ENCODE measurements at places on chromosomes 11 and 22.

DNA sequence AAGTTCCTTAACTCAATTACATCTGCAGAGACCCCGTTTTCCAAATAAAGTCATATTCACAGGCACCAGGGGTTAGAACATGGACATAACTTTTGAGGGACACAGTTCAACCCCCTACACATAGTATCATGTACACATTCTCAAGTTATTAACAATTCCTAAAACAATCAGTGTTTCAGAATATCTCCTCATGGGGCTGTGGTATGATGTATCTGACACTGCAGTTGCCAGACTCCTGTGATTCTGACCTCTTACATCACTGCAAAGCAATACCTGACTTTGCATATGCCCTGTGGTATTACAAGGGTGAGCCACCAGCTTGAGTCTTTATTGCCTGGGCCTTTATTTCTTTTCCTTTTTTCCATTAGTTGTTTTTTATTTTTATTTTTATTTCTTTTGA is 141.7 kb downstream of the COMMD9 start:
- no peak for DNase-seq

- no peak for DNase-seq
These were observed 346.0 kb downstream of the MN1 start for GRCh38 chr22:27455526-27455925.

GRCh38 chr11:134596404-134596803 is 184.4 kb upstream of the B3GAT1 start:
- no peak for DNase-seq

DNA sequence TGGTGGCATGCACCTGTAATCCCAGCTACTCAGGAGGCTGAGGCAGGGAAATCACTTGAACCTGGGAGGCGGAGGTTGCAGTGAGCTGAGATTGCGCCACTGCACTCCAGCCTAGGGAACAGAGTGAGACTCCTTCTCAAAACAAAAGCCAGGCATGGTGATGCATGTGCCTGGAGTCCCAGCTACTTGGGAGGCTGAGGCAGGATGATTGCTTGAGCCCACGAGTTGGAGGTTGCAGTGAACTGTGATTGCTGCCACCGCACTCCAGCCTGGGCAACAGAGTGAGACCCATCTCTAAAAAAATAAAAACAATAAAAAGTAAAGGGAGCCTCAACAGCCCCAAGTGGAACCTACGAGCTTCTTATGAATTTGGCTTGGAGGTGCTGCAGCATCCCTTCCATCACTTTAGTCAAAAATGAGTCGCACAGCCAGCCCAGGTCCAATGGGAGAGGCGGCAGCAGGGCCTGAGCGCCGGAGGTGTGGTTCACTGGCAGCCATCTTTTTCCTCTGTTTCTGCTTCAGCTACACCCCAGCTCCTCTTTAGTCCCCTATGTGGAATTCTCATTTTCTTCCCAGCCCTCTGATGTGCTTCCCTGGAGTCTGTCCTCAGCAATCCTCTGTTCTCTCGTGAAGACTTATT is 29.2 kb upstream of the GCAT start:
- DNase-seq = no peak

DNA sequence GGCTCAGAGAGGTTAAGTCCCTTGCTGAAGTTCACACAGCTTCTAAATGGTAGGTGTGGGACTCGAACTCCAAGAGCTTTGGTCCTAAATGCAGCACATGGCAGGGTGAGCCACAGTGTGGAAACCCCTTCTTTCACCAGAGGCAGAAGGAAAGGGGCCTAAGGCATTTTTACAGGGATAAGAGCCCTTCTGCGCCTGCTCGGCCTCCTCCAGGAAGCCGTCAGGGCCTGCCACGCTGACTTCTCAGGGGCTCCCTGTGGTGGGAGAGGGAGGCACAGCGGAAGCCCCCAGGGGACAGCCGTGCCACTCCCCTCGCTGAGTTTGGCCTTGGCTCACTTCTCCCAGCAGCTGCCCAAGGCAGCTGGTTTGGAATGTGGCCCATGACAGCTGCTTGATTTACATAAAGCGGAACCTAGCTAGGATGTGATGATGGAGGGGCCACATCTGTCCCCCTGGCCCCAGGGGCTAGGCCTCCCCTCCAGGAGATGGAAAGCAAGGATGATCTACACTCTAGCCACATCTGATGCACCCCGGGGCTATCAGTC is 35.4 kb downstream of the CD82 start:
- DNase-seq = no peak

DNA sequence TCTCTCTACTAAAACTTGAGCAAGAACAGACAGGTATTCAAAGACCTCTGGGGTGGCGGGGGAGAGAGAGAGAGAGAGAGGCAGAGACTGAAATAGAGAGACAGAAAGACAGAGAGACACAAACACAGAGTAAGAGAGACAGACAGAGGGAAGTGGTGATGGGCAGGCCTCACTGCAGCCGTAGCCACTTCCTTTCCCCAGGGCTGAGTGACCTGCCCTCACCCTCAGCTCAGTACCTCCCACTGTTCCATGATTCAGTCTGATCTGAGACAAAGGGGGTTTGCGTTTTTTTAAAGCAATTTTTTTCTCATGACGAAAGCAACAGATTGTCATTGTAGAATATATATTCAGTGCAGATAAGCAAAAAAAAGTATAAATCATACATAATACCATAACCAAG is 607.9 kb upstream of the B3GAT1 start:
- no peak for DNase-seq

- no peak for DNase-seq
These were observed 346.4 kb upstream of the ARHGAP42 start for GRCh38 chr11:100340466-100341319.

GRCh38 chr22:47290706-47291430 is 528.4 kb downstream of the TBC1D22A start:
- DNase-seq = no peak

DNA sequence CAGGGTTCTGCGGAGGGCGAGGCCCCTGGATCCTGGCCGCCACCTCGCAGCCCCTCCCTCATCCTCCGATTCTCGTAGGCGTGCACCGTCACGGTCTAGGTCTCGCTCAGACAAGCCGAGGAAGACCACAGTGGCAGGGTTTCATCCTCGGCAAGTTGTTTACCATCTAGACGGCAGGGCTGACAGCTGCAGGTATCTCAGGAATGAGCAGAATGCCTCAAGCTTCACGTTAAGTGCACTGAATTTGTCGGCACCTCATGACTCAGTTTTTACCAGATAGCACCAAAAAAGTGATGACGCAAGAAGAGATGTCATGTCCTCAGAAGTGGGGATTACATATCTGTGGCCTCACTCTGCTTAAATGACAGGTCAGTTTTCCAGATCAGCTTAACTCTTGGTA is 35.1 kb downstream of the WT1 start:
- DNase-seq = no peak

GRCh38 chr11:93591247-93591898 is 48.2 kb upstream of the SMCO4 start:
- no peak for DNase-seq

GRCh38 chr22:35597692-35598395 is 19.3 kb downstream of the MB start:
- no peak for DNase-seq

- no peak for DNase-seq
These were observed 222.0 kb downstream of the DBX1 start for GRCh38 chr11:19938169-19938856.

DNA sequence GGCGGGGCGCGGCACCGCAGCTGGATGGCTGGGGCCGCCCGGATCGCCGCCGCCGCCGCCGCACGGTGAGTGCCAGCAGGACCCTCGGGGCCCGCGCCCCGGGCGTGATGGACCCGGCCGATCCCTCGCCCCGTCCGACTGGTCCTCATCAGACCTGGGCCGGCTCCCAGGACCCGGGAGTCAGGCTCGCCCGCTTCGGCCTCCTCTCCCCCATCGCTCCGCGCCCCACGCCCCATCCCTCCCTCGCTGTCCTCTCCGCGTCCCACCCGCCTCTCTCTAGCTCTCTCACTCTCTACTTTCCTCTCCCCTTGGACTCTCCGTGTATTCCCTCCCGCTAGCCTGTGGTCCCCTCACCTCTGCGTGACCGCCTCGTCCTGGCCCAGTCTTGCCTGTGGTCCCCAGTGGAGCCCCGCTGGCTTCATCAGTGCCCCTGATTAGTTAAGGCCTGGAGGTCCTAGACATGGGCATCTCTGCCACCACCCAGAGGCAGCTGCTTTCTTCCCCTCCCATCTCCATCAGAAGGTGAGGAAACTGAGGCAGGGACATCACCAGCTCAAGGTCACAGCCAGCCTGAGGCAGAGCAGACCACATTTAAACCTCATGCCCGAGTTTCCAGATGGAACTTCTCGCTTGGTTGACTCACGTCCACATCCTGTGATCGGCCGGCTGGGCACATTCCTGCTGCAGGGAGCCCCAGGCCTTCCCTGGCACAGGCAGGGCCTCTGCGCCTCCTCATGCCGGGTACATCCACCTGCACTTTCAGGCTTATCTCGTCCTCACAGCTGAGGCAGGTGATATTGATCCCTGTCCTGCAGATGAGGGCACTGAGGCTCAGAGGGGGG is 429 bp downstream of the SLC39A13 start:
- DNase-seq = no peak

DNA sequence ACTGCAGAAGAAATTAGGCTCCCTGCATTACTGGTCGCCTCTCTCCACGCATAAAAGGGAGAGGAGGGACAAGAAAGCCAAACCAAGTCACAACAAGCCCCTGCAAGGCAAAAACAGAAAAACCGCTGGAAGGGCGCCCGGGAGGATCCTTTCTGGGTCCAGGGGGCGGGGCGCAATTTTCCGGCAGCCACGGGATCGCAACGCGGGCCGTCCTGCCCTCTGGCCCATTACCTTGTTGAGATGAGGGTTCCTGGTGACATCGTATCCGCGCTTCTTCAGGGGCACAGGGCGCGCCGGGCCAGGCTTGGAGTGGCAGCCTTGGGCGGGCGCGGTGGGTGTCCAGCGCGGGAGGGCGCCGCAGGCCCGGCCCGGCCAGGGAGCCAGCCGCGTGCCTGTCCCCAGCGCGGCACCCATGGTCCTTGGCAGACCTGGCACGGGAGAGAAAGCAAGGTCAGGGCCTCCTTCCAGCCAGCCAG is 847 bp downstream of the ME3 start:
- DNase-seq = no peak

DNA sequence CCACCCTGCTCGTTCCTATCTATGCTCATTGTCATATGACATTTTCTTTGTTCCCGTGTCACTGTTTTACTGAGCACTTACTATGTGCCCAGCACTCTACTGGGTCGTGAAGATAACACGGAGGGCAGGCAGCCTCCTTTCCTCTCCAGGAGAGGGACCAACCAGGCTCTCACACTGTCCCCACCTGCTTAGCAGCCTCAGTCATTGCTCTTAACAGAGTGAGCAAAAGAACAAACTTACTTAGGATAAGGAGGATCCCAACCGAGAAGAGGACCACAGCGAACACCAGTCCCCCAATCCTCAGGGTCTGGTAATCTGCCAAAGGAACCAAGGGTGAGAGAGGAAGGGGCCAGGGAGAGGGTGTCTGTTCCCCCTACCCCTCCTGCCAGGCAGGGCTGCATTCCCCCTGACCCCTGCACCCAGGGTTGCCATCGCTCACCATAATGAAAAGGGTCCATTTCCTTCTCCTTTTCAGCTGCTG is 17.0 kb upstream of the FXYD2 start:
- no peak for DNase-seq

GRCh38 chr11:83866655-83867054 is 580.5 kb upstream of the CCDC90B start:
- no peak for DNase-seq

DNA sequence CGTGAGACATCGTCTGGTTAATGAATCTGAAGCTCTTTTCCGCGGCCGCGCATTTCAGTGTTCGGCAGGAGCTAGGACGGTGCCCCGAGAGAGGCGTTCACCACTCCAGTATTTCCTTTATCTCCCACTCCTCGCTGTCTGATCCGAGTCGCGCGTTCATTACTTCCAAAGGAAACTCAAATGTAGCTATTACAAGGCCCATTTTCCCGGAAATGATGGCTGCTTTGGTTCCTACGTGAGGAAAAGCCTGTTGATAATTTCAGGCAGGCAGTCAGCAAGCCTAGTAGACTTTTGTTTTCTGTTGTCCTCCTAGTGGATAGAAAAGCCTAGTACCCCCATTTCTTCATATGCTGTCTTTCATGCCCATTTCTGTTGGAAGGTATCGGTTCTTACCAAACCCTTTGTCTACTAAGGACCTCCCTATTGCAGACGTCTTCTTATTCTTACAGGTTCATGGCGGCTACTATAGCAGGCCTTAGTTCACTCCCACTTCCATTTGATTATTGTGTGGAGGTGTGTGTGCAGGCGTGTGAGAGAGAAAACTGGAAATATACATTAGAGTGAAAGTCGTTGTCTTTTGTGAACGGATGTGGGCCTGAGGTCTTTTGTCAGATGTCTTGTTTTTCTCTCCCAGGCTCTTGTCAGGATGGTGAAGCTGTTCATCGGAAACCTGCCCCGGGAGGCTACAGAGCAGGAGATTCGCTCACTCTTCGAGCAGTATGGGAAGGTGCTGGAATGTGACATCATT is 737 bp downstream of the RBM4 start:
- no peak for DNase-seq

DNA sequence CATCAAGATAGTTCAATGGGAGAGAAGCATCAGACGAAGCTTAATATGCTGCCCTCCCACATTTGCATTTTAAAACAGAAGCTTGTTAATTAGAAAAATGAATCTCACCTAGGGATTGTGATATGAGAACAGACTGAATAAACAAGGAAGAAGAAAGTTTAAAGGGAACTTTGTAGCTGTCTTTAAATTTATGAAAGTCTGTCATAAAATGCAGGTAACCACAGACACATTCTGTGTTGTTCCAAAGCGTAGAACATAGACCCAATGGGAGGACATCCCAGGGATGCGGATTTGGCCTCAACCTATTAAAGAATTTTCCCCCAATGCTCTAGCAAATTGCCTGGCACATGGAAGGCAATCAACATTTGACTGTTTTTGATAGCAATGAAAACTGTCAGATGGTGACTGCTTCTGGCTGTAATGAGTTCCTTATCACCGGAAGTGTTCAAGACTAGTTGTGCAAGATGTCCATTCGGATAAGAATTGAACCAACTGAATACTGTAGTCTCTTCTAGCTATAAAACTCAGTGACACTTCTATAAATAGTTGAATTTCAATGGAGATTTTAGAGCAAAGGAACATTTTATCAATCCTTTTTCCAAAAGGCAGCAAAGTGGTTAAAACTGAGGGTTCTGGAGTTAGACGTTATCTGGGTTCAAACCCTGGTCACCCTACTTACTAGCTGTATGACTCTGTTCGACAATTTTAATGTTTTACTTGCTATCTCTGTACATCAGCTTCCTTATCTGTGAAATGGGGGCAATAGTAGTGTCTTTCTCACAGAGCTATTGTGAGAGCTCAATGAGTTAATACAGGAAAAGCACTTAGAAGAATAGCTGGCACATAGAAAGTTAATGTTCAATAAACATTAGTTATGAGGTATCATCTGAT is 64.9 kb downstream of the LIF start:
- no peak for DNase-seq

- no peak for DNase-seq
These were observed 70.8 kb downstream of the TBC1D22A start for GRCh38 chr22:46833228-46833627.

- no peak for DNase-seq
These were observed 482.0 kb downstream of the KCNA4 start for GRCh38 chr11:29534836-29535235.

- DNase-seq = no peak
These were observed 107.3 kb upstream of the LUZP2 start for GRCh38 chr11:24389575-24389974.

- DNase-seq = no peak
These were observed 48.1 kb downstream of the DNHD1 start for GRCh38 chr11:6544921-6545850.

GRCh38 chr22:48331691-48332220 is 1495.9 kb downstream of the BRD1 start:
- DNase-seq = no peak

Measured in stimulated activated CD8-positive, alpha-beta memory T cell treated with anti-CD3 and anti-CD28 coated beads, Interleukin-7, amount 100 ng/mL, for 24 hours (primary cell).